Umbilical cord (tissue), 2 donors: ENCODE measurements at places on chromosomes 16 and 17.
A peak's percentile ranks its signal among the peaks of the same experiment; 100 is the strongest.

GRCh38 chr17:31738996-31739699, 119.9 kb downstream of the COPRS start:
- DNase-seq: peak; percentile 88

DNA sequence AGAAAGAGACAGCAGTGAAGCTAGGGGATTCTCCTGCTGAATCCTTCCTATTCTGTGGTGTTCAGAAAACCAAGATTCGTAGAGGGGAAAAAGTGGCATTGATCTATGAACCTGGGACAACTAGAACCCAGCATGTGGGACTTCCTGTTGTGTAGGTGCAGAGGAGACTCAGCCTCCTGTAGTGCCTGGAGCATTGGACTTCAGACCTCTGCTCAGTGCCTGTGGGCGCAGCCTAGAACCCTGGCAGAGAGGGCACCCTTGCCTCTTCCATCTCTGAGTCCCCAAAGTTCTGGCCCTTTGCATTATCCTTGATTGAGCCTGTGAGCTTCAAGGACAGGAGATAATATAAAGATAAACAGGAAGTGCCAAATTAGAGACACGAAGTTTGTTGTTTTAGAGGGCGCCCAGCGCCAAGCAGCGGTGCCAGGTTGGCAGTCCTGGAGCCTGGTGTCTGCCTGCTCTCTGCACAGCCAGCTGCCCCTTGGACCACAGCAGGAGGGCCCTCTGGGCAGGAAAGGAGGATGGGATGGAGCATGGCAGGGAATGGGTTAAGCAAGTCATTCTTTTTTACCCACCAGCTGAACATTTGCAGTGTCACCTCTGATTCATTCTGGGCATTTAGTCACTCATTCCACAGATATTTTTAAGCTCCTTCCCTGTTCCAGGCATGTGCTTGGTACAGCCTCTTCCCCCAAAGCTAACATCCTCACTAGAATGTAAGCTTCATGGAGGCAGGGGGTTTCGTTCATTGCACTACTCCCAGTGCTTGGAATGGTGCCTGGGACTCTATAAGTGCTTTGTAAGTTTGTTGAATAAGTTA, 11.9 kb upstream of the SP6 start:
- no peak for DNase-seq

GRCh38 chr16:50609471-50609870, 61.3 kb downstream of the NKD1 start:
- peak; percentile 85 for DNase-seq

DNA sequence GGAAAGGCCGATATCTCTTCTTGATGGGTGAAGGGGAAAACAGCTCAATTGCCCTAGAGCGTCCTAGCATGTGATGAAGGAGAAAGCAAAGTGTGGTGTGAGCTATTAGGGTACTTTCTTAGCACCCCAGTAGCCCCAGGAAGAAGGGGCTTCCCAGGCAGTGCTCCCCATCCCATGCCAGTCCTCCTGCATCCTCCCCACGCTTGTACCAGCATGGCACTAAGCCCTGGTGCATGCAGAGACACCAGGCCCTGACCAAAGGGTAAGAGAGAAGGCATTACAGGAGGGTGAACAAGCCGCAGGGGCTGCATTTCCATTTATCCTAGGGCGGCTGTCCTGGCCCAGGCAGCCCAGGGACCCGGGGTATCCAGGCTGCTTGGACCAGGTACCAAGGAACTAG, 3.1 kb downstream of the CYB561 start:
- no peak for DNase-seq

- peak; percentile 88 for DNase-seq
Observed at GRCh38 chr17:77834170-77835115, 124.1 kb upstream of the TNRC6C start.

DNA sequence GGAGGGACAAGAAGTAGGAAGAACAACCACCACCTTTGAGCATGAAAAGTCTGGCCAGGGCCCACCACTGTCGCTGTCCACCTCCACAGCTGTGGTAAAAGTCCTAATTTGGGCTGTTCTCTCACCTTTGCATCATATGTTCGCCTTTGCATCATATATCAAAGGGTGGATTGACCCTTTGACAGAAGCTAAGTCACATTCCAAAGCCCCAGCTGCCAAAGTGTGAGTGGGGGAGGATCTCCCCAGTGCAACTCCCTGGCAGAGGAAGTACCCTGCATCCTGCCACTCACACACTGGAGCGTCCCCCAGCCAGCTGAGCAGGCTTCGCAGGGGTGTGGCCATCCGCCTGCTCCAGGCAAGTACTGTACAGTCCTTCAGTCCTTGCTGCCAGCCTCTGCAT, 12.7 kb upstream of the SPECC1 start:
- no peak for DNase-seq

GRCh38 chr17:68458260-68459036, 1.2 kb upstream of the WIPI1 start:
- no peak for DNase-seq

- peak; percentile 95 for DNase-seq
Observed at GRCh38 chr17:76697702-76698465, 12.9 kb downstream of the MXRA7 start.

DNA sequence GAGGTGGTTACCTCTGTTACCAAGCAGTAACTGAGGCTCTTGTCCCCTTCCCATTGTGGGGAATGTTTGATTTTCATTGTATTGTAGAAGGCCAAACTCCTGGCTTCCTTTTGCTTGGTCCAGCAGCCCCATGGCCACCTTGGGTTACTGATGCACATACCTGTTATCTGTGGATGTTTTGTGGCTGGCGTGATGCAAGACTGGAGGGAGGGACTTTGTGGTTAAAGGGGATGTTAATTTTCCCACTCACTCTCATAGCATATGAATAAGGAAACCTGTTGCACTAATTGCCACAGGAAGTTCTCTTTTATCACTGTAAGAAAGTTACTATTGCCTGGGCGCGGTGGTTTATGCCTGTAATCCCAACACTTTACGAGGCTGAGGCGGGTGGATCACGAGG, 168.6 kb upstream of the HS3ST4 start:
- no peak for DNase-seq

GRCh38 chr17:10421900-10422542, at the start of gene MYH8:
Gene MYH8 (minus strand): TSS chr17:10421950. CDS start chr17:10420227, 1,723 bp downstream.
- DNase-seq: no peak

- no peak for DNase-seq
Observed at GRCh38 chr17:12104831-12105230, 84.2 kb downstream of the MAP2K4 start.

DNA sequence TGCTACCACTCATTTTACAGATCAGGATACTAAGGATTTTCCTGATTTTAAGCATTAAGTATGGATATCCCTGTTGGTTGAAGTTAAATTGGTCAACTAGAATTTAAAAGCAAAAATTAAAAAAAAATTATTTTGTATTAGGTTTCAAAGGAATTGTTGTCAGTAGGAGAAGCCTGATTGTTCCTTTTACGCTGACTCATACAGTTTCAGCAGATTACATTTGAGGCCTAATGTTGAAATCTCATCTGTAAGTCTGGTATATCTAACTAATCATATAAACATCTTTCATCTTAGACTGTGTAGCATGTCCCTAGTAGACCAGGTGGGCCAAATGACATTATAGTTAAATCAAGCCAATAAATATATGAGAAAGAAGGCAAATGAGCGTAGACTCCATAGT, 83.5 kb downstream of the FTO start:
- no peak for DNase-seq

GRCh38 chr17:15184872-15185624, 80.1 kb downstream of the PMP22 start:
- DNase-seq: peak; percentile 17

DNA sequence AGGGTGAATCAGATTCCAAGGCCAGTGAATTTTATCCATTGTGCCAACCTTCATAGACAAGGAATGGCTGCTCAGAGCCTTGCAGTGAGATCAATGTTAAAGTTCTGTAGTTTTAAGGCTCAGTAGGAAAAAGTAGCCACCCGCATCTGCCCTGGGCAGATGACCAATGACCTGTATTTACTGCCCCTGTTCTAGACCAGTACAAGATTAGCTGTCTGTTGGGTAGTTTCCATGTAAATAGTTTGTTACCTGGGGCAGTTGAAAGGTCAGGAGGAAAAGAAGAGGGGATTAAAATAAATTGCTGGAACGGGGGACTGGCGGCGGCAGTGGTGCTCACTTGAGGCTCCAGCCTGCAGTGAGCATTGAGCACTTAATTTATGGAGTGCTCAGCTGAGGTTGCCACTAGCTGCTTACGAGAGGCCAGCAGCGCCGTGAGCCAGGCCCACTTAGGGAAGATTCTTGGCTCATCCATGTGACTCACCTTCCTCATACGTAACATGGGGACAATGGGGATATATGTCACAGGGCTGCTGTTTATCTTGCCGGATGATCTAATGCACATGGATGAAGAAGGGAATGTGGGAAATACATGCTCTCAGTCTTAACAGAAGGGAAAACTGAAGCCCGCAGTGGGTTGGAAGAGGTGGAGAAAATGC, 10.7 kb upstream of the NOS2 start:
- no peak for DNase-seq

DNA sequence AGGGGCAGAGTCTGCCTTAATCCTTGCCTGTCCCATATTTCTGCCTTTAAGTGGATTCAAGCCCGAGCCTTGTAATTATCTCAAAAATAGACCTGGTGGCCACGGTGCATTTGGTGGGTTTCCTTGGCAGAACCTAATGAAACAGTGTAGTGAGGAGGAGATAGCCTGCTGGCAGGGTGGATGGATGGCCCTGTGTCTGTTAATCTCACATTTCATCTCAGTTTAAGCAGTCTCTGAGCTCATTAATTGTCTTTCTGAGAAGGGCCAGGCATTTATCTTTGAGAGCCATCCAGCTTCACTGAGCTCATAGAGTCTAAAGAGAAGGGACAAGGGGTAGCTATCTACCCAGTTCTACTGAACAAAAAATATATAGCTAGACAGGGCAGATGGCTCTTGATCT, 364.0 kb upstream of the EEF2KMT start:
- DNase-seq: no peak

- no peak for DNase-seq
Observed at GRCh38 chr17:7186241-7186640, 7.1 kb upstream of the ASGR1 start.

DNA sequence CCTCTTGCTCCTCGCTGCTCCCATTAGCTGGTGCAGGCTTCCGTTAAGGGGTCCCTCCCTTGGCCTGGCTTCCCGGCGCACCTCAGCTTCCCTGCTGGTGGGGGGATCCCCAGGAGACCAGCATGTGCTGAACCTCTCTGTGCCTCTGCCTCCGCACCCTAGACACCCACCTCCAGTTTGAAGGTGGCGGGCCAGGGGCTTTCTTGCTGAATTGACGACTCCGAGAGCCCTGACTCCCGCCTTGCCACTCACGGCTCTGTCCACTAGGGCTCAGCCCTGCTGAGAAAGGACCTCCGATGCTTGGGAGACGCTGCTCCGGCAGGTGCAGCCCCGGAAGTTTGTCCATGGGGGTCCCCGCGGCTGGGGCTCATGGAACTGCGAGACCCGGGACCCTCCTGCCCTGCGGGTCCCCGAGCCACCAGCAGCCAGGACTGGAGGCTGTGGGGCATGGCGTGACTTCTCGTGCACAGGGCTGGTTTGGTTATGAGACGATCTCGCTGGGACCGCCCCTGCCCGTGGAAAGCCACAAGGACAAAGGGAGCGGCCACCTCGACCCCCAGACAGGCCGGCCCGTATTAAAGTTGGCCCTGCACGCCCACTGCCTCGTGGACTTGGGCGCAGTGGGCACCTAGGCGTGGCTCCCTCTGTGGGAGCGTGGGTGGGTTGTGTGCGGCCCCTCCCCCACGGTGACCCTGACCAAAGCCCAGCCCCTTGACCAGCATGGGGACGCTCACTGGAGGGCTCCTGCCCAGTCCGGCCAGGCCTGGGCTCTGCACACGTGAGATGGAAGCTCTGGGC, 8.1 kb downstream of the CHMP6 start:
- no peak for DNase-seq

DNA sequence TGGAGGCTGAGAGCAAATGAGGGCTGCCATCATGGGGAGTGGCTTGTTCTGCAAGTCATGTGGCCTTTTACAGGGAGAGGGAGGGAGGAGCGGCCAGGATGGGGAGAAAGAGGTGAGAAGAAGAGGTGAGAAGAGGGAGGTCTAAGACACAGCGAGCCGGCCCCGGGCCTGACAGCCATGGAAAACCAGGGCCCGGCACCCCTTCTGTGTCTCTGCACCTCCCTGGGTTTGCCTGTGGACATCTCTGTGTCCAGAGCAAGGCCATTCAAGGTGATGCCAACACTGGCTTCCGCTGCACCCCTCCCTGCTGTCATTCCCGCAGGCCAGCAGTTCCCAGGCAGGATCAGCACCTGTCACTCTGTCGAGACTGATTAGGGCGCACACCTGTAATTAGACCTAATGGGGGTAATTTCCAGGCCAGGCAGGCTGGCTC, 75.6 kb downstream of the MGAT5B start:
- no peak for DNase-seq

DNA sequence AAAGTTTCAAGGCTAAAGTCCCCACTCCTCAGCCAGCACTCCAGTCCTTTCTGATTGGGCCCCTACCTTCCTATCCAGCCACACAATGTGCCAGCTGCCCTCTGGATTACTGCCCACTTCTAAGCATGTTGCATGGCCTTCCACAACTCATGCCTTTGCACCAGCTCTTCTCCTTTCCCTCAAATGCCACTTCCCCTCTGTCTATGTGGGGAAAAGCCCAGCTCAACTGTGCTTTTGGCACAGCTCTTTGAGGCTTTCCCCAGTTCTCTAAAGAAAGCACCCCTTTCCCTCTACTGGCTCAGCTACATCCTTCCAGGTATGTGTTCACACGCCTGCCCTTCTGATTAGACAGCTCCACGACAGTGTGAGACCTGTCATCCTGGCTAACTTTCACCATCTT, 18.5 kb downstream of the GTF3C1 start:
- DNase-seq: no peak

- DNase-seq: no peak
Observed at GRCh38 chr16:80116711-80117110, 424.1 kb upstream of the DYNLRB2 start.
